ENCODE measurements at places on chromosomes 1 and 21. TPM values are rescaled to one million over a fixed set of nuclear protein-coding genes. Genes with fewer than 3 reads are reported as not detected.

DNA sequence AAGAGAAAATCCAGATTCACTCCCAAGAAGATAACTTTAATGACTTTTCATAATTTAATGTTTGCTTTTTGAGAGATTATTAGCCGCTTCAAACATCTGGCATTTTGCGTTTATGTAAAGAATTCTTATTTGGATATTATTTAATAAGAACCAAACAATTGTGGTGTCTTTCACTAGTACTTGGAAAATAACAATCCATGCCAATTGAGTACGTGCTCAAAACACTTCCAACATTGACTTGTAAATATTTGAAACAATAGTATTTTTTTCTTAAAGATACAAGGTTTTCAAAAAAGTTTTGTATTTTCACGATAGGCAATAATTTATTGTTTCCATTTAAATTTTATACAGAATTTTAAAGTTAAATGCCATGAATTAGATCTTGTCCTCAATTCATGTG, 498.7 kb downstream of the AMY1C start:
- no peak for DNase-seq

- DNase-seq: no peak
Measured at GRCh38 chr1:47687631-47688460, 250.0 kb downstream of the FOXD2 start.

GRCh38 chr1:155195201-155196102, 12.2 kb downstream of the THBS3 start:
- DNase-seq: peak; percentile 10

GRCh38 chr21:44477712-44478111, 22.4 kb downstream of the LRRC3 start:
- no peak for DNase-seq

DNA sequence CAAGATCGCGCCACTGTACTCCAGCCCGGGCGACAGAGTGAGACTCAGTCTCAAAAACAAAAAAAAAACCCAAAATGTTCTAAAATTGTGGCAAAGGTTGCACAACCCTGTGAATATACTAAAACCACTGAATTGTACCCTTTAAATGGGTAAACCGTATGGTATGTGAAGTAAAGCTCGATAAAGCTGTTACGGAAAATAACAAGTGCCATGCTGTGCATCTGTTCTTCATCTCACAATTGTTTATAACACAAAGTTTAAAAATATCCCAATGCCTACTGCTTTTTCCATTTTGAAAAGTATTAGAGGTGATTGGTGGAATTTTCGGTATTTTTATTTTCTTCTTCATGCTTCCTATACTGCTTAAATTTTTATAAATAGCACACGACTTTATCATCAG, 111.5 kb downstream of the ENAH start:
- DNase-seq: no peak

- no peak for DNase-seq
Measured at GRCh38 chr1:155651861-155652661, 36.5 kb downstream of the YY1AP1 start.

GRCh38 chr21:23543333-23543732, 2063.9 kb downstream of the MRPL39 start:
- no peak for DNase-seq

DNA sequence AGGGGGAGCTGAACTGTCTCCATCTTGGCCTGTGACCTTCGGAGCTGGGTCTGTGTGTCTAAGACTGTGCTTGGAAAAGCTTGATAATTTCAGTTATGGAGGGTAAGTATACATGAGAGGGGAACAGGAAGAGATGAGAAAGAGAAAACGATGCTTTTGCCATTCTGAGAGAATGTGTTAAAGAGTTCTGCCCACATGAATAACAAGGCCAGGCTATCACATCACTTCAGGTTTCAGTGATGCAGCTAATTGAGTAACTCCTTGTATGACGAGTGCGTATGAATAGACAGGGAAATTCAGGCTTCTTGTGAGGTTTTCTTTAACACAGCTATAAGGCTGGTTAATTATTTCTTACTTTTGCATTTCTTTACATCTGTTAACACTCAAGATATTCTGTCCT, 81.0 kb downstream of the PLPPR5 start:
- no peak for DNase-seq

GRCh38 chr1:74508449-74508848, 4.0 kb downstream of the LRRC53 start:
- no peak for DNase-seq

- DNase-seq: no peak
Measured at GRCh38 chr1:94769551-94769950, 50.6 kb upstream of the SLC44A3 start.

DNA sequence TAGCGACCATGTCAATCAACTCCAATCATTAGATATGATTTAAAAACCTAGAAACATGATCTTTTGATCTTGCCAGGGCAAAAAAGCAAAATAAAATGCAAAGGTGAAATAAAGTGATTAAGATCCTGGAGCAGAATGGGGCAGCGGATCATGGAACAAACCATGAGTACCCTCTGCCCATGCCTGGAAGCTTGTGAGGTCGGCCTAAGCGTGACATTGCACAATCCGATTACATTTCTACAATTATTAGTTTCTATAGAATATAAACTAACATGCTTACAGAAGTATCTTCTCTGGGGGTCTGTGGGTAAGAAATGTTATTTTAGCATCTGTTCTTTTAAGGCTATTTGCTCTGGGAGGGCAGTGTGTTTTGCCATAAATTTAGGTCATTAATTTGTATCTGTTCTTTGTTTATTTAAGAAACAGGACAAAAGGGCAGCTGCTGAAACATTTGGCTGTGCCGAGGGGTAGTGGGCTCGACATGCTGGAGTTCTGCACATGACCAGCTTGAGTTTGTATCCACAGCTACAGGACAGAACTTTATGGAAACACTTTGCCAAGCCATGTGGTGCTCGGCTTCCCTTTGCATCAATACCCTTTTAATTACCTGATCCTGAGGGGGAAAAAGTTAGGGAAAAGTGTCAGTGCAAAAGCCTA, 55.9 kb downstream of the ZBTB18 start:
- DNase-seq: no peak

- no peak for DNase-seq
Measured at GRCh38 chr1:31837451-31838158, 21.8 kb upstream of the SPOCD1 start.

- DNase-seq: peak; percentile 99
Measured at GRCh38 chr1:31376375-31377134, 3.7 kb upstream of the FABP3 start.

- DNase-seq: no peak
Measured at GRCh38 chr1:160049101-160049500, 17.3 kb upstream of the PIGM start.

GRCh38 chr1:56287721-56288120, 291.6 kb downstream of the PLPP3 start:
- DNase-seq: no peak

- no peak for DNase-seq
Measured at GRCh38 chr1:160704250-160704649, 7.4 kb downstream of the CD48 start.

GRCh38 chr1:223765719-223766340, 53.5 kb downstream of the CAPN2 start:
- DNase-seq: no peak

DNA sequence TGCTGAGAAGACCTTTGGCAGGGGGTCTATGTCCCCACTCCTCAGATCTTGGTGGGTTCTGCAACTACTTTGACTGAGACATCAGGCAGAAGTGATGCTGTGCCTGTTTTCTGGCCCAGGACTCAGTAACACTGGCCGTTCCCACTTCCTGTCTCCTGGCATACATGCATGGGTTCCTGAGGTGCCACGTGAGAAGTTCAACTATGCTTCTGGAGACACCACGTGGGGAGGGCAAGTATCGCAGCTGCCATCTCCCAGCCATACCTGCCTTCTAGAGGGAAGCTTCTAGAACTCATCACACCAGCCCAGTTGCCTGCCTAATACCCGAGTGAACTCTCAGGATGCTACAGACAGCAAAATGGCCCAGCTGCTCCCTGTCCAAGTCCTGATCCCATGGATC, 65.8 kb downstream of the TRABD2B start:
- DNase-seq: no peak

DNA sequence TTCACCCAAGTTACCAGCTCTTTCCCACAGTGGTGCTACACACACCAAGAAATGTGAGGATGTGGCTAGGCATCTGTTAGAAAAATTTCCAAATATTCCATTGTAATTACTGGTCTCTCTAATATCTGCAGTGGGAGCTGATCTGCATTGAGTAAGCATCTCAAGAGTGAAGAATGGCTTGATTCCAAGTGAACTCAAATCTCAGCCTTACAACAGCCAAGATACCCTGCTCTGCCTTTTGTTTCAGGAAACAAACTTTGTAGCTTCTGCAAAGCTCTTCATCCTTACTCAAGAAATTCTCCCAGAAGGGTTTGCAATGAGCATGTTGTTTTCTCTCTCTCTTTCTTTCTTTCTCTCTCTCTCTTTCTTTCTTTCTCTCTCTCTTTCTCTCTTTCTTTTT, 181.1 kb downstream of the FCRL5 start:
- no peak for DNase-seq

GRCh38 chr1:33097762-33098161, 16.8 kb downstream of the AZIN2 start:
- no peak for DNase-seq

- peak; percentile 85 for DNase-seq
Measured at GRCh38 chr1:182143154-182143657, 81.7 kb upstream of the ZNF648 start.

- DNase-seq: no peak
Measured at GRCh38 chr1:34549199-34549598, 205.6 kb upstream of the GJB5 start.

DNA sequence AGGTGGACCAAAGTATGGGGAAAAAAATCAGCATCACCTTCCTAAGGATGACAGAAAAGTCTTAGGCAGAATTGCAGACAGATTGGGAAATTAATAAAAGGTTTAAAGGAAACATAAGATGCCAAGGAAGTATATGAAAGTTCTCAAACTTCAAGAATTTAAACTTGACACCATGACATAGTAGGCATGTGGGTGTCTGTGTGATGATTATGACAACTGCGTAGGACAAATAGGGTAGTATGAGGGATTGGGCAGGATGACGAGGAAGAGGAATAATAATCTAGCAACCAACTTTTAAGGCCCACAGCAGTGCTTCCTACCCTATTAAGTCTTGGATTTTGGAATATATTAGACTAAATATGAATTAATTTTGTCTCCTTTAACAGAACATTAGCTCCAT, 52.4 kb downstream of the HNRNPR start:
- no peak for DNase-seq

KCNK1 gene
- polyA plus RNA-seq: 0.48 TPM

RHD gene
- not detected for polyA plus RNA-seq

SOX13 gene
- 3.1 TPM for polyA plus RNA-seq

B4GALT3 gene
- 19.2 TPM for polyA plus RNA-seq

ATPAF1 gene
- 72.1 TPM for polyA plus RNA-seq

CFAP74 gene
- not detected for polyA plus RNA-seq
